ENCODE measurements at places on chromosomes 3 and 15.
A peak's percentile ranks its signal among the peaks of the same experiment; 100 is the strongest.

- no peak for DNase-seq
Measured at GRCh38 chr15:64324165-64324877, 31.7 kb downstream of the CSNK1G1 start.

- no peak for DNase-seq
Measured at GRCh38 chr3:177603148-177603603, 405.9 kb upstream of the TBL1XR1 start.

- DNase-seq = no peak
Measured at GRCh38 chr3:37559461-37559860, 302.2 kb upstream of the CTDSPL start.

- DNase-seq = no peak
Measured at GRCh38 chr3:45987368-45988291, 8.0 kb downstream of the FYCO1 start.

- no peak for DNase-seq
Measured at GRCh38 chr15:74403588-74403919, 30.2 kb downstream of the SEMA7A start.

DNA sequence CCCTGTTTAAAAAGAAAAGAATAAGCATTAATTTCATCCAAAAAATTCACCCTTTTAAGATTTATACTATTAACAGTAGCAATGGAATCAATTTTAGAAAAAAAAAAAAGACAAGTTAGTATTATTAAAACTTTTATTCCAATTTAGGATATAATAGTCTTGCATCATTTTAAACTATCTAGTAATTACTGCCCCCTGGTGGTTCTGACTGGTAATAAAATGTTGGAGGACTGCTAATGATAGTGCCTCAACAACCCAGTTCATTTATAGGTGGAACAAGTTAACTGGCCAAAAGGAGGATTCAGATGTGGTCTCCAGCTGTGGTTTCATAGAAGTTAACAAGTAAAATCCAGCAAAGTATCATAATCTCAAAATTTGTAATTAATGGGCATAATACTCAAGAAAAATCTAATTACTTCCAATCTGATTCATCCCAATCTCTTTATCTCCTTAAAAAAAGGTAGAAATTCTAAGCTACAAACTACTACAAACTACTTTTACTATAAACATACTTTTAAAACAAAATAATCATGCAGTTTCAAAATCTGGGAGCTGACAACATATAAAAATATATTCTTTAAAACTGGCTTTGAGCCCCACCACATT is 30.7 kb upstream of the WDR49 start:
- peak; percentile 35 for DNase-seq

All from WERI-Rb-1 (cell line).